ENCODE measurements at places on chromosomes 7 and 10.

DNA sequence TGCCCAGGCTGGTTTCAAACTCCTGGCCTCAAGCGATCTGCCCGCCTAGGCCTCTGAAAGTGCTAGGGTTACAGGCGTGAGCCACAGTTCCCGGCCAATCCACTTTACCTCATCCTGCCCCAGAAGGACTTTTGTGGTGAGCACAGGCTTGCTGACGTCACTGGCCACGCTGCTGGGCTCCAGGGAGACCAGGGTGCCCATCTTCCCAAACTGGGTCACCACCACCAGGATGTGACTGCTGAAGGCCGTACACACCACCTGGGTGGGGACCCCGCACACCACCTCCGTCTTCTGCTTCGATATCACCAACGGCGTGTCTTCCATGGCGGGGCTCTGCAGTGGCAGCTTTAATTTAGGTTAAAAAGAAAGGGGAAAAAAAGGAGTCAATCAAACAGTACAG, 816 bp downstream of the PSMG3 start:
- DNase-seq: peak; percentile 15

DNA sequence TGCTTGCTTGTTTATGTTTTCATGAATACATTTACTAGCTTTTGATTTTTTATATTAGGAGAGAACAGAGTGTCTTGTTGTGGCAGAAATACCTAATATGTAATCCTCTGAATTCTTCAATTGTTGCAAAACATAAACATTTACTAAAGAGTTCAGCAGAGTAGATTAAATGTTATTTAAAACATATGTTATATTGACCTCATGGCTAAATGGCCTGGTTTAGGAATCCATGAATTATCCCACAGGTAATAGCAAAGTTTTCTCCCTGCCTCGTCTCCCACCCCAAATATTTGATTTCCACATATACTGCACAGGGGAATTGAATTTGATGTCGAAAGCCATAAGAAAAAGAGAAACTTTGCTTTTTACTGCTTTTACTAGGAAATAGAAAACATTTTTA, 111.8 kb downstream of the ADK start:
- no peak for DNase-seq

DNA sequence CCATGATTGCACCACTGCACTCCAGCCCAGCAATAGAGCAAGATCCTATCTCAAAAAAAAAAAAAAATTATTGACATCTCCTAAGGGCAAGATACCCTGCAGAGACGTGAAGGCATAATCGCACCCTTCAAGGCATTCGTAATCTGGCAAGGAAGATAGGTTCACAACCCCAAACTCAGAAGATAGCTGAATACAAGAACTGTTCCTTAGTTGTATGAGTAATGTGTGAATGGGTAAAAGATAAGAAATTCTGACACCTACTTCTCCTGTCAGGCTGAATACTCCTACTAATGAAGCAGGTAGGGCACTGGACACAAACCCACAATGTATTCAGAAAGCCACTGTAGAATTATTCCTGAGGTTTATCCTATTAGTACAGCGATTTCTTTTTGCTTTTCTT, 882.4 kb upstream of the AUTS2 start:
- no peak for DNase-seq

GRCh38 chr10:99007457-99007856, 228.2 kb downstream of the HPSE2 start:
- no peak for DNase-seq

GRCh38 chr10:94546049-94546900, 687 bp downstream of the HELLS start:
- DNase-seq: peak; percentile 1

- DNase-seq: no peak
Observed at GRCh38 chr7:37081436-37081835, 357.1 kb upstream of the AOAH start.

- DNase-seq: no peak
Observed at GRCh38 chr10:34593930-34594329, 221.2 kb downstream of the PARD3 start.

Measured in CD4-positive, alpha-beta T cell treated with Interleukin-2 at 100 ng/mL for 4 hours (primary cell).